ENCODE measurements at places on chromosomes 16 and 17.

DNA sequence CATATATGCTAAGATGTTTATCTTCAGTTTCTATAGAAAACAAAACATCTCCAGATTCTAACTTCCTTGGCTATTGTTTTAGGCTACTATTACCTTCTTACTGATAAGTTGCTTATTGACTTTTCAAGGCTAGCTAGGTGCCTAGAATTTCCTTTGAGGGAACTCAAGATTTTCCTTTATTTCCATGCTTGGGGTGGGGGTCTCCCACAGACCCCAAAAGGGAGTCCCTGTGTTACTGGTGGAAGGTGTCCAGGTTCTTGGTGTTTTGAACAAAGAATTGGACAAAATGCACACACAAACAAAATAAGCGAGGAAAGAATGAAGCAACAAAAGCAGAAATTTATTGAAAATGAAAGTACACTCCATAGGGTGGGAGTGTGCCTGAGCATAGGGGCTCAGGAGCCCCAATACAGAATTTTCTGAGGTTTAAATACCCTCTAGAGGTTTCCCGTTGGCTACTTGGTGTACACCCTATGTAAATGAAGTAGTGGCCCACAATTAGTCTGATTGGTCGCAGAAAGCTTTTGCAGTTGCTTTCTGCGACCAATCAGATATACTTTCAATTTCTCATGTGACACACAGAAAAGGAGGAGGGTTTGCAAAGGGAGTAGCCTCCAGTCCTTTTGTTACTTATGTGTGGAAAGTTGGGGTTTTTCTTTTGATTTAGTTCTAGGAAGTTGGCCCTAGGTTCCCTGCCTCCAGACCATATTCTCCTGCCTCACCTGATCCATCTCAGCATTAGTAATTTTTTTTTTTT lies 67.5 kb downstream of the MARF1 start:
- no peak for DNase-seq

- DNase-seq, result no peak
These were observed 449 bp upstream of the MRPL58 start for GRCh38 chr17:75012096-75012345.

DNA sequence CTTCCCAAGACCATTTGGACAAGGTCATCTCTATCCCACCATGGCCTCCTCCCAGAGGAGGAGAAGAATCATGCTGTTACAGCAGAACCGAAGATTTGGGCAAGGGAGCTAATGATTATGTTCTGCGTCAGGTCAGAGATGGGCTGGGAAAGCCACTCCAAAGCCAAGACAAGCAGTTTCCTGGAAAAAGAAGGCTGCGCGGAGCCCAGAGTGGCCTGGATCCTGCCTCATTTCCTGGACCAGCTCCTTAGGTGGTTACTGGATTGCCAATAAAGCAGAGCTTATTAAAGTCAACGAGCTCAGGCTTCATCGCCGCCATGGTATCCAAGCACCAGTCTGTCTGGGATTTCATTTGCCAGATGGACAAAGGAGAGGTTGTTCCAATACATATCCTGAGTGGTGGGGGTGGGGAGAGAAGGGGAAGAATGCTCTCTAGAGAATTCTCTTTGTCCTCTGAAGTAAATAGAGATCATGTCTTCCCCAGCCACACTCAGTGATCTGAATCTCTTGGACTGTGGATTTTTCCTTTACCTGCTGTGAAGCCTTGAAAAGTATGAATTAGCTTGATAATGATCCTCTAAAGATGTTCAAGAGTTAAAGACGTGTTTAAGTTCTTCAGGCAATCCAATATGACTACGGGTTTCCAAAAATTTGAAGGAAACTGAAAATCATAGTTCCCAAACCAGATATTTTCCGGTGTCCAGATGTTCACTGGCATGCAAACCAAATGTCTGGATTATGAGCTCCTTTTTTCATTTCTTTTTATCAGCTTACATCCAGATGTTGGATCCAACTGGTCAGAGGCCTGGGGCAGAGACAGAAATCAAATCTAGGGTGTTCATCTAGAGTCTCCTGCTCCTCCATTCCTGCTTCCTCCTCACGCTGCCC lies 17.7 kb downstream of the PRAC1 start:
- DNase-seq, result no peak

- DNase-seq, result no peak
These were observed 201.3 kb downstream of the XYLT1 start for GRCh38 chr16:17269439-17269838.

DNA sequence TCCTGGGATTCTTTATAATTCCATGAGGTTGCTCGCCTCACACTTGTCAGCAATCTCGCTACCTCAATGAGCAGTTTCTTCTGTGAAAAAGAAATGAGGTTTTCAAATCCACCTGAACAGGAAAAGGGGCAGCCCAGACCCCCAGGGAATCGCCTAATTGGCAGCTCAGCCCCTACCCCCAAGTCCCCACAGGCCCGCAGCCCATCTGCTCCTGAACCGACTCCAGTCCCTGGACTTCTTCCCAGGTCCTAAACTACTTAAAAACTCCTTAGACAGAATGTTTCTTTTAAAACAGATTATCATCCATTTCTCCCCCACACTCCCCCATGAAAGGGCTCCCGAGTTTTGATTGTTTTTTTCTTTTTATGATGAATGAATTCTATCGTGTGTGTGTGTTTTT lies 89.8 kb downstream of the PMP22 start:
- DNase-seq, result no peak

DNA sequence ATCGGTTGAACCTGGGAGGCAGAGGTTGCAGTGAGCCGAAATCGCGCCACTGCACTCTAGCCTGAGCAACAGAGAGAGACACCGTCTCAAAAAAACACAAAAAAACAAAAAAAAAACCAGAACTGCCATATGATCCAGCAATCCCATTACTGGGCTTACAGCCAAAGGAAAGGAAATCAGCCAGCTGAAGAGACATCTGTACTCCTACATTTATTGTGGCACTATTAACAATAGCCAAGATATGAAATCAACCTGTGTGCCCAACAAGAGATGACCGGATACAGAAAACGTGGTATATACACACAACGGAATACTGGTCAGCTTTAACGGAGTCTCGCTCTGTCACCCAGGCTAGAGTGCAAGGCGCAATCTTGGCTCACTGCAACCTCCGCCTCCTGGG lies 14.6 kb downstream of the FANCA start:
- DNase-seq, result peak; percentile 61

DNA sequence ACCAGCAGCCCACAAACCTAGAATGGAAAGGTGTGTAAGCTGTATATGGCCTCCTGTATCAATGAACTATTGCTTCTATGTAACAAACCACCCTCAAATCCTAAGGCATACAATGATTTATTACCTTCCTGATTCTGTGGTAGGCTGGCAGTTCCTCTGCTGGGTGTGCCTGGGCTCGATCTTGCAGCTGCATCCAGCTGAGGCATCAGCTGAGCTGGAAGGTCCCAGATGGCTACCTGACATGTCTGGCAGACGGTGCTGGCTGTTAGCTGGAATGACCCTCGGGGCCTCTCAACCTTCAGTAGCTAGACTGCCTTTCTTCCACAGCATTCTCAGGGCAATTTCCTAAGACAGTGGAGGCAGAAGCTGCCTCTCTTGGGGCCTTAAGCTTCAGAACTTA lies 152.7 kb downstream of the RAB11FIP4 start:
- no peak for DNase-seq

- no peak for DNase-seq
These were observed 79.5 kb downstream of the RTN4RL1 start for GRCh38 chr17:1945621-1946020.
